ENCODE measurements at places on chromosomes 3 and 15.

- peak; percentile 38 for DNase-seq
Observed at GRCh38 chr3:124584552-124585391, 145.5 kb upstream of the UMPS start.

DNA sequence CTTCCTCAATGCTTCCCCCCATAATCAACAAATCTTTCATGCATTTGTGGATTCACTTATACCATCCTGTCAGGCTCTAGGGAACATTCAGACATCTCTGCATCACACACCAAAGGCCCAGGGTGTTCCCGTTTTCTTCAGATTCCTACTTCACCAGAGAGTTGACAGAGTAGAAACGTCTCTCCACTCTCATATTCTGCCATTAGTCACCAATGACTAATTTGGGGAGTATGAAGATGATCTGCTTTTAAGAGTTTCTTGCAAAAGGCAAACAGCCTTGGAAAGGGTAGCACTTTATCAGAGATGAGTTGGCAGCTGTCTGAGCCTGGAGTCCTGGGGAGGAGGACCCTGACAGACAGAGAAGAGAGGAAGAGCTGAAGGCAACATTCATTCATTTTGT is 55.8 kb upstream of the DGKG start:
- DNase-seq, result peak; percentile 96

- no peak for DNase-seq
Observed at GRCh38 chr3:72092778-72093177, 307.8 kb upstream of the PROK2 start.

DNA sequence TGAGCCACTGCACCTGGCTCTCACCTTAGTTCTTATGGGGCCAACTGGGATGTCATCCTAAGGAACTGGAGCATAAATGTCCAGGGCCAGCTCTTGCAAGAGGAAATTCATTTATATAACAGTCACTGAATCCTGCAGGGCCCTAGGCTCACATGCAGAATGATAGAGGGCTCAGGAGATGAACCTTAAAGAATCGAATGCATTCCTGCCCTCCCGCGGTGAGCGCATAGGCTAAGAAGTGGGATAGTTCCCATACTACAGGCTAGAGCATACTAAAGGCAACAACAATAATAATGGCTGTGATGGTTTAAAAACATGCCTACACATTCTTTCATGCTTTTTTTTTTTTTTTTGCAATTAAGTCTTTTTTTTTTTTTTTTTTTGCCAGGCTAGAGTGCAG is 17.1 kb upstream of the CSRNP1 start:
- DNase-seq, result no peak

- peak; percentile 19 for DNase-seq
Observed at GRCh38 chr3:82163907-82164520, 402.6 kb upstream of the GBE1 start.

- peak; percentile 58 for DNase-seq
Observed at GRCh38 chr15:79978655-79979514, 7.9 kb upstream of the BCL2A1 start.

- no peak for DNase-seq
Observed at GRCh38 chr3:57389271-57389670, 96.8 kb upstream of the ASB14 start.

GRCh38 chr3:110929816-110930215 is 141.8 kb upstream of the NECTIN3 start:
- DNase-seq, result no peak

DNA sequence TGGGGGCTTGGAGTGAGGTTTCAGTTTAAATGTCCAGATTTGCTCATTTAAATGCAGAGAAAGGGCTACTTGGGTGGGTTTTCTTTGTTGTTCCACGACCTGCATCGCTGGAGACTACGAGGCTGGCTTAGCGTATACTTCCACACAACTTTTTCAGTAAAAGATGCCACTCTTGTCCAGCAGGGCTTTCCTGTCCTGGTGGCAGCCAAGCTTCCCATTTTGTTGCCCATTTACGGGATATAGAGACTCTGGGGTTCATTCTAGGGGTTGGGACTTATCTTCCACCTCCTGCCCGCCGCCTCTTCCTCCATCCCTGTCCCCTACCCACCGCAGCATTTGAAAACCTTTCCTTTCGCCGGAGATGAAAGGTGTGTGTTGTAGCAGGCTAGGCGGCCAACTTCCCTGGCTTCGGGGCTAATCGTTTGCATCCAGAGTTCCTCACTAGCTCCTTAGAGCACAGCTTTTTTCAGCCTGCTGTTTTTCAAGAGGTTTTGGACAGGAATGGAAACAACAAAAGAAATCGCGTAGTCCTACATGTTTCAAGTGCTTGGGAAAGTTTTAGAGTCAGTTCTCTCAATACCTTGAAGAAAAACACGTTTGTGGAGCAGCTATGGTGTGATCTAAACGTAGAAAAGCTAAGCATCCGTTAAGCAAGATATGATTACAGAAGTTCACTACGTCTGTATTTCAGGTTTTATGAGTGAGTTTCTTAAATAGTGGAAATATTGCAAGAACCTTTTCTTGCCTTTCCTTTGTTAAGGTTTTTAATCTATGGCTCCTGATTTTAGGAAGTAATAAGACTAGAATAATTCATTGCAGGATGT is 843 bp downstream of the CHRNA5 start:
- peak; percentile 14 for DNase-seq

DNA sequence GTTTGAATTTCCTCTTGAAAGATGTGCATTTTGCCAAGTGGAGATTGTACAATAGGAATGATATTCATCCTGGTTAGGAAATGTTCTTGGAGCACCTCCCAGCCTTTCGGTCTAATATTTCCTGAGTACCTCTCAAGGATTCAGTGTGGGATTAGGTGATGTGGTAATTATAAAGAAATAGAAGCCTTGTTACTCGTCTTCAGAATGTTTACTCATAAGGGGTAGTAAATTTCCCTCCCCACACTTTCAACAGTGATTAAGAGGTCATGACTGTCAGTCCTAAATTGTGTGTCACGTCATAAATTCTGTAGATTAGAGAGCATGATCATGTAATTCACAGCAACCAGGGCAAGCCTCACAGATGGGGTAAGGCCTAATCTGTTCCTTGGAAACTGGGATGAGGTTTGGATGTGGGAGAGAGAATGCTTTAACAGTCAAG is 633.1 kb upstream of the TBL1XR1 start:
- peak; percentile 96 for DNase-seq

GRCh38 chr3:30970183-30970582 is 75.7 kb upstream of the GADL1 start:
- no peak for DNase-seq

- DNase-seq, result no peak
Observed at GRCh38 chr15:30923429-30923828, 19.7 kb downstream of the FAN1 start.

DNA sequence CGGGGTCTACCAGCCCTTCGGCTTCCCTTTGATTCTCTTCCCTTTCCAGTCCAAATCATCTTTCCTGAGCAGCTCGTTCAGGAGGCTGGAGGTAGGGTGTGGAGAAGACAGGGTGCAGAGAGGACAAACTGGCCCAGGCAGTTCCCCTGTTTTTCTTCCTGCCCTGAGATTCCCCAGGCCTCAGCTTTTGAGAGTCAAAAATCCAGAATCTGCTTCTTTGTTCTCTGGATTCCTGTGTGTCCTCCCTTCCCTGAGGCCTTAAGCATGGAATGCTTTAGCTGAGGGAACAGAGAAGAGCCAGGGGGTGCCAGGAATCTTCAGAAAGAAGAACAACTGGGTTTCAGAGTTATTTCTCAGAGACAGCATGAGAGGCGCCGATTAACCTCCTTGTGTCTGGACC is 26.7 kb upstream of the LRTM1 start:
- DNase-seq, result peak; percentile 42

- peak; percentile 90 for DNase-seq
Observed at GRCh38 chr3:108130701-108131474, 40.1 kb upstream of the CD47 start.

GRCh38 chr3:70072180-70072579 is 72.6 kb downstream of the SAMMSON start:
- no peak for DNase-seq

GRCh38 chr3:38205472-38205805 is 40.1 kb downstream of the OXSR1 start:
- DNase-seq, result no peak

DNA sequence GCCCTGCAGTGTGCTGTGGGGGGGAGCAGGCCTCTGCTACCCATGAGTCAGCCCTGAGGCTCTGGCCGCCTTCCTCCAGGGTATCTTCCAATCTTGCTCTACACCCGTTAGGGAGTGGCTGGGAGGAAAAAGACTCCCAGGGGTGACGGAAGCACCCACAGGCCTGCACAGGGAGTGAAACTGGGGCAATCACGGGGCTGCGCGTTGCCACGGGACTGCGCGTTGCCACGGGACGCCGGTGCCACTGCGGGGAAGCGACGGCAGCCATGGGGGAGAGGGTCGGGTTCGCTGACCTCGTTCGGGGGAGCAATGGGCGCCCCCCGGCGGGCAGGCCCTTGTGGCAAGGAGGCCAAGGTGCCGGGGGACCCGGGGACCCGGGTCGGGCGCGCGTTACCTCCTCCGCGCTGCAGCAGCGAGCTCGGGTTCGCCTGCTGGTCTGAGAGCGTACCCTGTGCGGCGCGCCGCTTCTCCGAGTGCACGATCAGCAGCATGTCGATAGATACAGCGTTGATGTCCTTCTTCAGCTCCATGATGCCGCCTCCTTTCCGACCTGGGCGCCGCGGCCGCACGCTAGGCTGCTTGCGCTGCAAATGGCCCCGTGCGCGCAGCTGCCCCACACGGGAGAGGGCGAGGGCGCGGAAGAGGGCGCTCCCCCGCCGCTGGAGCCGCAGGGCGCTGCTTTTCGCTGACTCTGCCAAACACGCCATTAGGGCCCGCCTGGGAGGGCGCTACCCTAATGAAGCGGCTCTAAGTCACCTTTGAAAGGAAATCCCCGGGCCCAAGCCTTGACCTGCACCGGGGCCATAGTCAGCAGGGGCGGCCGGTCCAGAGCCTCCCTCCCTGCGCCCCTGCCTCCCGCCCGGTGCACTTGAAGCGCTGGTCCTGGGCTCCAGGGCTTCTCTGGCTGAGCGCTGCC is at the start of gene KY:
Gene KY (minus strand): TSS at position 592 of the 916 bp plus-strand sequence. CDS start 62 bp downstream, at position 530.
- DNase-seq, result peak; percentile 56

DNA sequence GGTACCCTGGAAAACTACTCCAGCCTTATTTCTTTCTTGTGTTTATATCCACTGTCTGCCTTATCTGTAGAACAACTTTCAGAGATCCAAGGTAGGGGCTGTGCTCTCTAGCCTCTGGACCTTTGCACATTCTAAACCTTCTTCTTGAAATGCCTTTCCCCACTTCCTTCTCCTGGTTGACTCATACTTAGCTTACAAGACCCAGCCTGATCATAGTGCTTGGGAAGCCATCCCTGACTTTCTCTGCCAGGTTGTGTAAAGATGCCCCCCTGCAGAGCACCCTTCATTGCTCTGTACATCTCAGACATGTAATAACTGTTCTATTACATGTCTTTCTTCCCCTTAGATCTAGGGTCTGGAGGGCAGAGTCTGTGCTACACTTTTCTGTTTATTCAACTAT is 50.1 kb downstream of the PPM1L start:
- DNase-seq, result no peak

- peak; percentile 19 for DNase-seq
Observed at GRCh38 chr3:130699765-130700164, 46.9 kb downstream of the PIK3R4 start.

- no peak for DNase-seq
Observed at GRCh38 chr3:124557-125179, 71.9 kb upstream of the CHL1 start.

DNA sequence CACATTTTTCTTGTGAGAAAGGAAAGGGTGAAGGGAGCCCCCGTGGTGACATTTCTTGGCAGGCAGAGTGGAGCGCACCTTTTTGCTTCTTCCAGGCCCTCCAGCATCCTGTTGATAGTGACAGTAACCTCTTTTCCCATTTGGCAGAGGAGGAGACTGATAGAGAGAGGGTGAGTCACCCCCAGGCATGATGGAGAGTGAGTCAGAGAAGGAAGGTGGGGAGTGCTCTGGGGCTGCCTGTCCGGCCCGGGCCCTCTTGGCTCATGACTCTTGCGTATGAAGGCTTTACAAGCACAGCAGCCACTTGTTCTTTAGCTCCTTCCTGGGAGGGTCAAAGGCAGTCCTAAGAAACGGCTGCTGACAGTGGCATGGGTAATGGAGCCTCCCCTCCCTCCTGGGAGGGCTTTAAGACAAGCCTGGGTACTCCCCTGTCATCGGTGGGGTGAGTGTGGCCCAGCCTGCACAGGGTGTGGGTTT is 16.0 kb downstream of the ANKRD63 start:
- peak; percentile 94 for DNase-seq

DNA sequence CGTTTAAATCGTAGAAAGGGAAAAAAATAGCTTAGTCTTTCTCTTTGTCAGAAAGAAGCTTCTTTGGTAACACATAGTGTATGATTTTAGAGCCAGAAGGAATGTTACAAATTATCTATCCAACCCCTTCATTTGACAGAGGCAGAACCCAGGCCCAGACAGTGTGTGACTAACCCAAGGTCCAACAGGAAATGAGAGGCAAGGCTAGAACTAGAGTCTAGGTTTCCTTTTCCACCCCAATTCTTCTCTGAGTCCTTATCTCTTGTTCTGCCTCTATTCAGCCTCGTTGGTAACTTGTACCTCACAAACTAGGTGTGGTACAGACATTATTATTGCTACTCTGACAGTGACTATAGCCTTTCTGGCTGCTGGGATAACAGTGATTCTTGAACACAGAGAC is 39.3 kb downstream of the QTRT2 start:
- no peak for DNase-seq

DNA sequence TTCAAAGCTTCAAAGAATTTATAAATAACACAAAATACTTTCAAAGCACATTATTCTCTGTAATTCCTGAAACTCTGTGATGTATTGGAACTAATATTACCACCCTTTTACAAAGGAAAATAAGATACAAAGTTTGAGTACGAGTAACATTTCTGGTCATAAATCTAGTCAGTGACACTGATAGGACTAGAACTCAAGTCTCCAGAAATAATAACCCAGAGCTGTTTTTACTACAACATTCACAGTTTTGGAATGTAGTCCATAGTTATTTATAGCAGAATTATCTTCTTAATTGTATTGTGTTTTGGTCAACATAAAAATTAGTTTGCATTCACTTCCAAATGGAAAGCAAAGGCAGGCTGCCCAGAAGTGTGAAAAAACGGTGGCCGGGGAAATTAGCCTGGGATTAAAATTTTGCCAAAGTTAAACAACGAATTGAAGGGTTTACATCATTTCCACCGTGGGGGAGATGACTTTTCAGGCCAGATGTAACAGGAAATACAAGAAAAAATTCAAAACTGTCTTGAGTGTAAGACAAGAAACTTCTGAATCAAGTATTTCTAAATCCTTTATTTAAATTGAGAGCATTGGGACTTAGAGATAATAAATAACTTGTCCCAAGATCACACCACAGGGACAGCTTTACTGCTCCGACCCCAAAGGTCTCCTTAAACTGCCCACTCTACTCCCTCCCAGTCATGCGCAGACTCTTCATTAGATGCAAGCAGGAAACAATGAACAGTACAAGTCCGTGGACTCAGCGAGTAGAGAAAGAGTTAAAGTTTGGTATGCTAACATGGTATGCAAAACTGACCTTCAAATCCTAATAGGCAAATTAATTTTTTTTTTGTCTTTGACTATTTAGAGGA is 74.3 kb upstream of the VGLL4 start:
- peak; percentile 68 for DNase-seq

GRCh38 chr15:38267421-38268022 is 14.9 kb downstream of the SPRED1 start:
- DNase-seq, result peak; percentile 60

DNA sequence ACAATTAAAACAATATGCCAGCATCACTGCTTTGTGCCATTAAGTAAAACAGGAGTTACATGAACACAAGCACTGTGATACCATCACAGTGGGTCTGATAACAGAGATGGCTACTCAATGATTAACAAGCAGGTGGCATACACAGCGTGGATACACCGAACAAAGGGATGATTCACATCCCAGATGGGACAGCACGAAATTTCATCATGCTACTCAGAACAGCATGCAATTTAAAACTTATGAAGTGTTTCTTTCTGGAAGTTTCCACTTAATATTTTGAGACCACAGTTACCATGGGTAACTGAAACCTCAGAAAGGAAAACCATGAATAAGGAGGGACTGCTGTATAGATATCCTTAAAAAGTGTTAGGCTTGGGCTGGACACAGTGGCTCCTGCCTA is 44.5 kb downstream of the SLC24A1 start:
- peak; percentile 26 for DNase-seq
